ENCODE measurements at places on chromosomes 6 and 20. TPM values are rescaled to one million over a fixed set of nuclear protein-coding genes. Genes with fewer than 3 reads are reported as not detected.

PBOV1 gene
- not detected for total RNA-seq

PLAGL1 gene
- 19.2 TPM for total RNA-seq

PAK5 gene
- not detected for total RNA-seq

ZBP1 gene
- not detected for total RNA-seq

RIPPLY2 gene
- 1.4 TPM for total RNA-seq

OPRL1 gene
- total RNA-seq, result 0.37 TPM

ECHDC1 gene
- total RNA-seq, result 54.0 TPM

PLCG1 gene
- 52.2 TPM for total RNA-seq

TMEM74B gene
- not detected for total RNA-seq

IL22RA2 gene
- not detected for total RNA-seq

PXDC1 gene
- 38.7 TPM for total RNA-seq

SEMG2 gene
- total RNA-seq, result not detected

IL17A gene
- not detected for total RNA-seq

BPIFB2 gene
- not detected for total RNA-seq

MRPS26 gene
- 31.1 TPM for total RNA-seq

UBD gene
- not detected for total RNA-seq

HLA-E gene
- 122 TPM for total RNA-seq

ELOVL4 gene
- total RNA-seq, result 8.4 TPM

ULBP1 gene
- total RNA-seq, result 0.37 TPM

DEFB114 gene
- total RNA-seq, result not detected

ERGIC3 gene
- 201 TPM for total RNA-seq

ANGPT4 gene
- total RNA-seq, result not detected

ISM1 gene
- 1.5 TPM for total RNA-seq

PRICKLE4 gene
- total RNA-seq, result not detected

KCNQ5 gene
- 1.2 TPM for total RNA-seq

SIGLEC1 gene
- not detected for total RNA-seq

HLA-DRB1 gene
- total RNA-seq, result under 0.01 TPM

NT5DC1 gene
- total RNA-seq, result 4.7 TPM

Measured in subcutaneous preadipocyte (primary cell).